ENCODE measurements at places on chromosomes 5 and 9.

GRCh38 chr9:2916382-2916985 lies 72.6 kb upstream of the PUM3 start:
- no peak for DNase-seq

DNA sequence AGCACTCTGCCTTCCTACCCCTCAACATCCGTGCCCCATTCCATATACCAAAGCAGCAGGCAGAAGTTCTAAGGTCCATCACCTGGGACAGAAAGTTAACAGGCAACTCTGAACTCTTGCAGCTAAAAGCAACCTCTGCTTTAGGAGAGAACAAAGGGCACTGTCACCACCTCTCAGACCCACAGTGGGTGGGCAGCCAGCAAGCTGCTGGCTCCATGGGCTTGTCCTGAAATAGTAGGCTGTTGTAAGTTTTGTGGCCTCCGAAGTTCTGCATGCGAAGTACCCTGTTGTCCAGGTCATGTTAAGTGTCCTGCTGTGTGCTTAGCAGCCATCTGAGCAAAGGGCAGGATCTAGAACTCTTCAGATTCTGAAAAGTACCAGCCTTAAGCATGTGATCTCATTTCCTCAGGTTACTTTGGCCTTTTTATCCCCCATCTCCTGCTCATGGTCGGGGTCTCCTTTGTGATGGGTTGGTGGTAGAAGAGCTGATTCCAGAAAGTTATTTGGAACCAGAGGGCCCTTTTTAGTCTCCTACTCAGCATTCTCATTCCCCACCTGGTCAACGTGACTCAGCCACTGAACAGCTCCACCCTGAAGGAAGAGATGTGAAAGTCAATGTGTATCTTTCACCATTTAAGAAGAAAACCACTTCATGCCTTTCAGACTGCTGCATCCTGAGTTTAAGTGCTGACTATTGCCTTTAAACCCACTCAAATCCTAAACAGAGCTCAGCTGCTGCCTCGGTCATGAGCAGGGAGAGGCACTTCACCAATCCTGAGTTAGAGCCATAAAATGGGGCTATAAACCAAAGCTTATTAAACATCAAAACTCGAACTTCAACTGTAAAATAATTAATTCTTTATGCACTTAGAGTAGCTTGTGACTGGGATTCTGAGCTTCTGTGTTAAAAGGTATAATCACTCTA lies 121.4 kb downstream of the DPYSL3 start:
- DNase-seq = no peak

DNA sequence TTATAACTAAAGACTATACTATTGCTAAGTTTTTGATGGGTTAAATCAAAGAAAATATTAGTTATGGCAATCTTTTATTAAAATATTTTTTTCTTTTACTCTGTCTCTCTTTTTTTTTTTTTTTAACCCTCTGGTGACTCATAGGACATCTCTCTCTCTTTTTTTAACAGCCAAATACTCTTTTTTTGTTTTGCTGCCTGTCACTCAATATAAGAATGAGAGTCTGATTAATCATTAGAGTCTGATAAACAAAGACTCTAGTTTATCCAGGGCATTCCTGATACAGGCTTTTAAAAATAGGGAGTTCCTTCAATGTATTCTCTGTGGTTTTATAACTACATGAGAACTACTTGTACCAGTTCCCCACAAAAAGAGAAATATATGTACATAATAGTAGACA lies 77.3 kb downstream of the SLC38A9 start:
- DNase-seq = no peak

DNA sequence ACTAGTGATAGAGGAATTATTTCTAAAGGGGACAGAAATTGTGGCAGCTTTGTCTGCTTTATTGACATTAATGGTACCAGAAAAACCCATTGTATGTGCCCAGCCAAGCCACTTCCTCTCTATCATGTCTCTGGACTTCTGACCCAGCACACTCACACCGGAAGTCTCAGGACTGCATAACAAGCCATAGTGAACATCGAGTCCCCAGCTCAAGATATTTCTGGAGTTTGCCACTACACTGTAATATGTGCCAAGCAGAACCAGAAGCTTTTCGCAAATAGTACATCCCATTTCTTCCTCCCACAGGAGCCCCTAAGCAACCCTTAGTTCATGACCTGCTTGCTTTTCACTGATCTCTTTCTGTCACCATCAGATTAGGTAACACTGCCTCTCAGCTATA lies 187.4 kb upstream of the GHR start:
- no peak for DNase-seq

GRCh38 chr5:60229691-60230185 lies 336.2 kb upstream of the PDE4D start:
- DNase-seq = no peak

- no peak for DNase-seq
Measured at GRCh38 chr5:180847026-180847425, 14.1 kb downstream of the ZFP62 start.

DNA sequence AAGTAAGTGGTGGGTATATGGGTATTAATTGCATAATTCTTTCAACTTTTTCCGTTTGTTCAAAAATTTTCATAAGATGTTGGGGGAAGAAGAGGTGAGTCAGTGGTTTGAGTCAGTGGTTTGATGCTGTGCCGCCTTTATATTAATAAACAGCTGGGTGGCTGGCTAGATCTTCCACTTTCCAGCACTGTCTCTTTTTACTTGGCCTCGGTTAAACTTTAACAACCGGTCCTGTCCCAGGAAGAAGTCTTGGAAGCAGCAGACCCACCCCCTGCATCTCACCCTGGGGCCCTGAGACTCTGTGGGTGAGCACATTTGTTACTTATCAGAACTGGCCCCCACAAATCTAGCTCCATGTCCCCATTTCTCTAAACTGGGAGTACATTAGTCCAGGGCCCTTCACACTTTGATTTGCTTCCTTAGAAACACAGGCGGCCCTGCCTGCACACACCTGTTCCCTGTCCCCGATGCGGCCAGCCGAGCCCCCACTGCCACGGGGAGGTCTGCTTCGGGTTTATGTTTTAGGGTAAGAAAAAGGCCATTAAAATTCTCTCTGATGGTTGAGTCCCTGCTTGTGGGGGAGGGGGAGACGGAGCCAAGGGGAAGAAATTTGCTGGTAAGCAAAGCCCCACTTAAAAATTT lies 90.7 kb downstream of the PTCH1 start:
- DNase-seq = no peak

- no peak for DNase-seq
Measured at GRCh38 chr5:79636981-79637733, 24.9 kb downstream of the TENT2 start.

GRCh38 chr9:23739753-23740152 lies 86.3 kb downstream of the ELAVL2 start:
- DNase-seq = no peak

DNA sequence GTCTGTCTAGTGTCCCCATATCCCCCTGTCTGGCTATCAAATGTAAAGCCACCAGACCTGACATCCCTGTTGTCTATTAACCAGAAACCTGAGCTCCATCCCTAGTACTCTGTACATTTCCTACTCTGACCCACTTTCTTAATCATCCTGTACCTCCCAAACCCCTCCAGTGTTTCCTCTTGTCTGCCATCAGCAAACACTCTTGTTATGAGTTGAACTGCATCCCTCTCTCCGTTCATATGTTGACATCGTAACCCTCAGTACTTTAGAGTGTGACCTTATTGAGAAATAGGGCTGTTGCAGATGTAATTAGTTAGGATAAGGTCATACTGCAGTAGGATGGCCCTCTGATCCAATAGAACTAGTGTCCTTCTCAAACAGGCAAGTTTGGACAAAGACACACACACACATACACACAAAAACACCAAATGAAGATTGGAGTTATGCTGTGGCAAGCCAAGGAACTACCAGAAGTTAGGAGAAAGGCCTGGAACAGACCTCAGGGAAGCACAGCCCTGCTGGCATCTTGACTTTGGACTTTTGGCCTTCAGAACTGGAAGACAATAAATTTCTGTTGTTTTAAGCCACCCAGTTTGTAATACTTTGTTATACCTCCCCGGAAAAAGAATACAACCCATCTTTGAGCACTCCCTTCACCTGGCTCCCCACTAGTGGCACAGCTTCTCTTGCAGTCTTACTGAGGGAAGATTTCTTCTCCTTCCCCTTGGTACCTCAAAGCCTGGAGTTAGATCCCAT lies 180.0 kb upstream of the PTGER4 start:
- DNase-seq = no peak

- no peak for DNase-seq
Measured at GRCh38 chr9:99231711-99232110, 9.6 kb downstream of the SEC61B start.

GRCh38 chr9:3682186-3682585 lies 156.4 kb upstream of the RFX3 start:
- no peak for DNase-seq

DNA sequence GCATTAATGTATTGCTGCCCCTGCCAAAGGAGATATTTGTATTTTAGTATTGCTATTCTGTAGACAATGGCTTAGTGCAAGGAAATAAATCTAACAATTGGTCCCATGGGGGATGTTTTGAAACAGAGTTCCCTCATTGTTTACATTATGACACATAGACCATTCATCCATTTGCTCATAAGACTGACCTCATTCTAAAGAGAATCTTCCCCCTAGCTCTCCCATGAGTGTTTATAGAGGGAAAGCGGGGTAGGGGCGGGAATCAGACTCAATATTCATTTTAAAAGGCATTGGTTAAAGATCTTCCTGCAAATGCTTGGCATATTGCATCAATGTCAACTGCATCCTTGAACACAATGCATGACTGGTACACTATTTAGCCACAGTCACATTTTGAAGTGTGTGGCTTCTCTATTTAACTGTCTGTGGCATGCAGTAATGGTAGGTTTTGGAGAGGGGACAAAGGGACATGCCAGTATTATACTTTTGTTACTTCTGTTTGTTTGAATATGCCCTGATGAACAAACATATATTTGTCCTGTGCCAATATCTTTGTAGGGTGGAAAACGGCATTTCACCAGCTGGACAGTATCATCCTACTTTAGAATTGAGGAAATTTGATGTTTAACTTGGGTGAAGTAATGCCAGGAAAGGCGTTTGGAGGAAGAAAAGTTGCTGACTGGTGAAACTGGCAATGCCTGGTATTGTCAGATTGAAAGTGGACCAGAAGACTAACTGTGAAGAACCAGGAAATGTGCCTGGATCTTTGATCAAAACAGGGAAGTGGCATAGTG lies 84.1 kb upstream of the MEGF10 start:
- DNase-seq = no peak

- DNase-seq = no peak
Measured at GRCh38 chr9:84807870-84808390, 138.4 kb downstream of the NTRK2 start.

- no peak for DNase-seq
Measured at GRCh38 chr9:97502222-97502983, 937 bp downstream of the TMOD1 start.

DNA sequence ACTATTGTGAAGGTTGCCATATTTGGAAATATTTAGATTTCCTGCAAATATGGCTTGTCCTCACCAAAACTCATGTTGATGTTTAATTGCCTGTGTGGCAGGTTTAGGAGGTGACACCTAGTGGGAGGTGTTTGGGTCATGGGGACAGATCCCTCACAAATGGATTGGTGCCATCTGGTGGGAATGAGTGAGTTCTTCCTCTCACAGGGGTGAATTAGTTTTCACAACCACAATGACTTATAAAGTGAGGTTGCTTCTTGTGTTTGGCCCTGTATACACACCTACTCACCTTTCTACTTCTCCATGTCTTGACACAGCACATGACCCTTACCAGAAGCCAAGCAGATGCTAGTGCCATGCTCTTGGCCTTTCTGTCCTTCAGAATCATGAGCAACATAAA lies 41.1 kb downstream of the ISOC1 start:
- DNase-seq = no peak

DNA sequence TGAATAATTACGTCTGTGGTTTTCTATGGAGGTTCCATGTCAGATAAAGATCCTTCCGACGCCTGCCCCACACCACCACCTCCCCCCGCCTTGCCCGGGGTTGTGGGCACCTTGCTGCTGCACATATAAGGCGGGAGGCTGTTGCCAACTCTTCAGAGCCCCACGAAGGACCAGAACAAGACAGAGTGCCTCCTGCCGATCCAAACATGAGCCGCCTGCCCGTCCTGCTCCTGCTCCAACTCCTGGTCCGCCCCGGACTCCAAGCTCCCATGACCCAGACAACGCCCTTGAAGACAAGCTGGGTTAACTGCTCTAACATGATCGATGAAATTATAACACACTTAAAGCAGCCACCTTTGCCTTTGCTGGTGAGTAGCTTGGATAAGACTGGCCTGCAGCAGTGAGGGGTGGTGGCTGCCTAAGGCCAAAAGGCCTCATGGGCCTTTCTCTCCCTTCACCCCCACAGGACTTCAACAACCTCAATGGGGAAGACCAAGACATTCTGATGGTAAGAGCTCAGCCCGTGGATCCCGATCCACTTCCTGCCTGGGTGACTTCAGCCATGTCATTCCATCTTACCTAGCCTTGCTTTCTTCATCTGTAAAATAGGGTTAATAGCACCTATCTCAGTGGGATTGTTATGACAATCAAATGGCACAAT lies at the start of gene IL3:
IL3 (plus strand) TSS at position 155 of the 661 bp plus-strand sequence; CDS start at position 207, 52 bp downstream.
- DNase-seq = no peak

GRCh38 chr9:89361816-89362646 lies 43.7 kb downstream of the SECISBP2 start:
- no peak for DNase-seq

DNA sequence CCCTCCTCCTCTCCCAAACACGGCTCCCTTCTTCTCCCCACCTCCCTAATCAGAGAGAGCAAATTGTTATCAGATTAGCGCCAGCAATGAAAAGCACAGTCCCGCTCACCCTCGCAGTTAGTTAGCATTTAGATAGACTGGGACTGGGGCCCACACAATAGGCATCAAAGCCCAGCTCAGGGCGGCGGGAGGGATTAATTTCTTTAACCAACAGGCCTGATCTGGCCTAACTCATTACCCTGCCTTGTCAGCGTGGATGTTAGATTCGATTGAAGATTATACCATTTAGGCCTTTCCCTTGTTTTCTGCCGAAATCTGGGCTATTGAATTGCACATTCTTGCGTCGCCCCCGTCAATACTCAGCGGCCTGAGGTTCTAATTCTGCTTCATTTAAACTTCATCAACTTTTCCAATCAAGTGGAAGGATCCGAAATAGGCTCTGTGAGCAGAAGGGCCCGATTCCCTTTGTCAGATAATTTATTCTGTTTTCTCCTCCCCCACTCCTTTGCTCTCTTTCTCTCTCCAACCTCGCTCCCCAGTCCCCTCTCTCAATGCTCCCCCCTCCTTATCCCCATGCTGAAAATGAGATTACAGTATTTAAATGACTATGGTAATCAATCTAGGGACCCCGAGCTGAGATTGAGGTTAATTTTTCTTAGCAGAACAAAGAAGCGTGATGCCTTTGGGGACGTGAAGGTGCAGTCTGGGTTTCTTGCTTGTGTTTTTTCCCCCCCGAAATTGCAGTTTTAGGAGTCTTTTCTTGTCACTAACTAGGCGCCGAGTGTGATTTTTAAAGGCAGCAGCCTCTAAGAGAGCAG lies 15.1 kb downstream of the CFAP77 start:
- DNase-seq = no peak

DNA sequence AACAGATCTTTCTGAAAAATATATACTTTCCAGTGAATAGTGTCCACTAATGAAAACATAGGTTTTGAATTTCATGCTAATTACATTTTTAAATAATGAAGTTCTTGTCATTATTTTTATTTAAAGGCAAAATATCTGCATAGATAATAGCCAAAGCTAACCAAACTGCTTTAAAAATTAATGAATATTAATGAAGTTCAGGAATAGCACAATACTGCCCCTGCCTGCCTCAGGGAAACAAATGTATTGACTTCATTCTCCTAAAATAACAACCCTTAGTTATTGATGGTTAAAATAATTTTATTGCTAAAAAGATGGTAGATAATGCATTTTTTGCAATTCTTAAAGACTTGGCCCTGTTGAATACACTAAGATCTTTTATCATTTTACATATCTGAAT lies 103.6 kb upstream of the SSBP2 start:
- no peak for DNase-seq
